ENCODE measurements at places on chromosomes 7 and 10.

DNA sequence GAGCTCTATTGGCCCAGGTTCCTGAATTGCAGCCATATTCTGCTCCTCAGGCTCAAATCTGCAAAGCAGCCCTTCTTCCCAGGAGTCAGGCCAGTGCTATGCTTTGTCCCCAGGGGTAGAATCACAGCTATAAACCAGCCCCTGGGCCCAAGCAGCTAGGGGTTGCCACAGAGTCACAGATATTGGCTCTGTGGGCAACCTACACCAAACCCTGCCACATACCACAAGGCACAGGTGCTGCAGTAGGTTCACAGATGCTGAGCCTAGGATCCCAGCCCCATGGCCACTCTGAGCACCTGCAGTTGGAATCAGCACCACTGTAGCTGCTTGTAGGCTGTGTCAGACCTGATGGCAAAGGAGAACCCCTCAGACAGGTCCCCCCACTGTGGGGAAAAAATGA lies 43.1 kb upstream of the CAMK2B start:
- DNase-seq: no peak

DNA sequence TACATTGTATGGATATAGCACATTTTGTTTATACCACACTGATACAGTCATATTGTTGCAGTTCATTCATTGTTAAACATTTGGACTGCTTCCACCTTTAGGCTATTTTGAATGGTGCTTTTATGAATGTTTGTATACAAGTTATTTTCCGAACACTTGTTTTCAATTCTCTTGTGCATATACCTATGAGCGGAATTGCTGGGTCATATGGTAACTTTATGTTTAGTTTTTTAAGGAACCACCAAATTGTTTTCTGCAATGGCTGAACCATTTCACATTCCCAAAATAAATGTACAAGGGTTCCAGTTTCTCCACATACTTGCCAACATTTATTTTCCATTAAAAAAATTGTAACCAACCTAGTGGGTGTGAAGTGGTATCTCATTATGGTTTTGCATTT lies 4.0 kb upstream of the EXOC4 start:
- no peak for DNase-seq

DNA sequence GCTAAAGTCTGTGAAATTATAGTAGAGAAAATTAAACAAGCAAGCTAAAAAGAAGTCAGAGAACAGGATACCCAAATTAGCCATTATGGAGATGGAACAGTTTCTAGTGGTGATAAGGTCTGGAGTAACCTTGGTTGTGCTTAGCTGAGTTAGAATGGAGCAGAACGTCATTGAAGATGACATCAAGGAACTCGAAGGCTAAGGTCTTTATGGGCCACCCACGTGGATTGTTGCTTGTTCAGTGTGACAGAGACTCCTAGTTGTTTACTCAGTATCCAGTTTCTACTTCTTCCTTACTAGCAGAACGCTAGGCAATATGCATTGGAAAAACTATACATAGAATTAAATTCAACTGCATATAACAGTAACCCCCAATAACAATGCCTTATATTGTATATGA lies 39.7 kb downstream of the AHCYL2 start:
- DNase-seq: no peak

- DNase-seq: peak; percentile 27
Measured at GRCh38 chr7:55254596-55255495, 110.3 kb upstream of the LANCL2 start.

GRCh38 chr10:59896191-59896590 lies 10.2 kb downstream of the CCDC6 start:
- no peak for DNase-seq

GRCh38 chr7:139358541-139359365 lies 941 bp upstream of the LUC7L2 start:
- DNase-seq: no peak

DNA sequence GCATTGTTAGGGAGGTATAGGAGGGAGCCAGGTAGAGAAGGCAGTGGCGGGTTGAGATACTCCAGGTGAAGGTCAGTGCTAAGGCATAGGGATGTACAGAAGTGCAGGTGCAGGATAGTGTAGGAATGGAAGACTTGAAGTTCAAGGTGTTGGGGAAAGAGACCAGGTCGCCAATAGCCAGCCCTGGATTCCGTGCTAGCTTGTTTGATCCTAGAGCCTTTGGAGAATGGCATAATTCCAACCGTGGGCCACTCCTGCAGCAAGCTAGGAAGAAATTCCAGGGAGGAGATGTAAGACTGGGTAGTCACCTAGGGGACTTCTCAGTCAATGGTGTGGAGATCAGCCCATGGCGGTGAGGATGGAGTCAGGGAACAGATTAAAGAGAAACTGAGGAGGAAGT lies 272.7 kb downstream of the RPS24 start:
- DNase-seq: no peak

GRCh38 chr7:71746006-71746405 lies 614.1 kb downstream of the GALNT17 start:
- DNase-seq: no peak

GRCh38 chr10:30502266-30503060 lies 68.5 kb downstream of the MAP3K8 start:
- DNase-seq: no peak

DNA sequence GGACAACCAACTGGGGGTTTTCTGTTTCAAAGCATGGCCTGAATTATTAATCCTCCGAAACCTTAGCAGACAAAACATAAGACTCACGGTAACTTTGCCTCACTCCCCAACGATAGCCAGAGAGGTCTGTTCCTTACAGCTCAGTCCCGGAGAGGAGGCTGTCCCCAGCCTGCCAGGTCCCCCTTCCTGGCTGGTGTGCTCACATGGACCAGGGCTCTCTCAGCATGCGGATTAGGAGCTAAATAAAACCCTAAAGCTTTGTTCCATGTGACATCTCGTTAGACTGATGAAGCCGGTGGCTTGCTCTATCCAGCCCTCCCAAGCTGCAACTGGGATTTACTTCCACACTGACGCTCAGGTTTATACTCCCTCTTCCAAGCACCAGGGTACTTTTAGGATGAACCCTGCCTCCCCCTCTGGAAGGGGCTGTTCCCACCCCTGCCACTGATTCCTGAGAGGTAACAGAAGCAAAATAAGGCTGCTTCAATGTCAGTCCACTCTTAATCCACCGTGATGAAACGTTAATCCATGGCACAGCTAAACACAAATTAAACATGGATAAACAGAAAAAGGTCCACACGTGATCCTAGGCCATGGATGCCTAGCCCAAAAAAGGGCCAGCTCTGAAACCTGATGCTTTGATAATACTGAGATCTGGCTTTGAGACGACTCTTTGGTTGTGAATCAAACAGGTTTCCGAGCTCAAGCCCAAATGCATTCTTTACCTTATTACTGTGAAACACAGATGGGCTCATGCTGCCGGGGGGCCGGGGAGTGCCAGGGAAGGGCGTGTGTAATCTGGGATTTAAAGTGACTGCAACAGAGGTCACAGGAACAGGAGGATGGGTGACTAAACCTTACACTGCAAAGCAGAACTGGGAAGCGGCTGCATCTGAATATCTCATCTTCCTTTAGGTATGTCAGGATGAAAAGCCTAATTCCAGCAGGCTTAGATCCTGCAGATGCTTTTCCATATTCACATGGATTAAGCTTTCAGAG lies 86.2 kb downstream of the ZRANB1 start:
- no peak for DNase-seq

DNA sequence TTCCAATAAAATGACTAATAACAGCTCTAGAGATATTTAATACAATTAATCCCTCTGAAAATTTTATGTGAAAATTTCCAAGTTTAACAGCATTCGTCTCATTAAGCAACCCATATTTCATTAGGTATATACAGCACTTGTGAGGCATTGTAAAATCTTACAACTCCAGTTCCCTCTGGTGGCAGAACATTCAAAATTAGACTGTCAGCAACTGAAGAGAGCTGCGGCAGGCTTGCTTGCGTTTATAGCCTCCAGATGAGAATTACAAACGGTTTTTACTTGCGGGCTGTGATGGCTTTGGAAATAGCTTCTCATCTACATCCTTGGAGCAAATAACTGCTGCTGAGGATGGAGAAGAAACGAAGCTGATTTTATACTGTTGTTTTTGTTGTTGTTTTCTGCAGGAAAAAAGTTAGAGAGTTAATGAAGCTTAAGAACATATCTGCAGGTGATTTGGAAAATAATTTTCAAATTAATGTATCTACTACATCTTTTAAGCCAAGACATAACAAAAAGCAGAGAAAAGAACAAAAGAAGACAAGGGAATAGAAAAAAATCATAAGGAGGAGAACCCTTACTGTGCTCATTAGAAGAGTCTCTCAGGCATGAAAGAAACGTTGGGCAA lies 171.3 kb downstream of the MAGI2 start:
- no peak for DNase-seq

DNA sequence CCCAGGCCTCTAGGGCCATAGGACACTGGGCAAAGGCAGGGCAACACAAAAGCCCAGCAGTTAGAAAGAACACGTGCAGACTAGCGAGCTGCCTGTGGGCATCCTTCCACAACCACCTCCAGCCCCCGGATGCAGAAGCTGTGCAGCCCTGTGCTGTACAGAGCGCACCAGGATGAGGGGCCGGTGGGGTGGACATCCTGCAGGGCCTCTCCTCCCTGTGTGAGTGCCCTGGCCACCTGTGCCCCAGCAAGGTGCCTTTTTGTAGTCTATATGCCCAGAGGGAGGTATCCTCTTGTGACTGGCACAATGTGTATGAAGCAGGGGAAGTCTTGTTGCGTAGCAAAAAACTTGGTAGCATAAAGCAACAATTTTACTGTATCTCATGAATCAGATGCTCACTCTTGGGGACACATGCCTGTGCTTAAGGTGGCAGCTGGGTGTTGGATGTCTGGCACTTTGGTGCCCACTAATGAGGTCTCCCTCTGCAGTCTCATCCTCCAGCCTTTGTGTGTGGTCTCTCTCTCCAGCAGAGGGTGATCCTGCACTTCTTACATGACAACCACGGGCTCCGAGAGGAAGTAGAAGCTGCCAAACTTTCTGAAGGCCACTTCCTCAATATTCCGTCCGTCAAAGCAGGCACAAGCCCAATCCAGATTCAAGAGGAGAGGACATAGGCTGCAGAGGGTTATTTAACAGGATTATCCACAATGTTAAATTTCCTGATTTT lies 8.7 kb downstream of the NCAPG2 start:
- DNase-seq: no peak

GRCh38 chr10:119233123-119233820 lies 25.9 kb downstream of the GRK5 start:
- no peak for DNase-seq

DNA sequence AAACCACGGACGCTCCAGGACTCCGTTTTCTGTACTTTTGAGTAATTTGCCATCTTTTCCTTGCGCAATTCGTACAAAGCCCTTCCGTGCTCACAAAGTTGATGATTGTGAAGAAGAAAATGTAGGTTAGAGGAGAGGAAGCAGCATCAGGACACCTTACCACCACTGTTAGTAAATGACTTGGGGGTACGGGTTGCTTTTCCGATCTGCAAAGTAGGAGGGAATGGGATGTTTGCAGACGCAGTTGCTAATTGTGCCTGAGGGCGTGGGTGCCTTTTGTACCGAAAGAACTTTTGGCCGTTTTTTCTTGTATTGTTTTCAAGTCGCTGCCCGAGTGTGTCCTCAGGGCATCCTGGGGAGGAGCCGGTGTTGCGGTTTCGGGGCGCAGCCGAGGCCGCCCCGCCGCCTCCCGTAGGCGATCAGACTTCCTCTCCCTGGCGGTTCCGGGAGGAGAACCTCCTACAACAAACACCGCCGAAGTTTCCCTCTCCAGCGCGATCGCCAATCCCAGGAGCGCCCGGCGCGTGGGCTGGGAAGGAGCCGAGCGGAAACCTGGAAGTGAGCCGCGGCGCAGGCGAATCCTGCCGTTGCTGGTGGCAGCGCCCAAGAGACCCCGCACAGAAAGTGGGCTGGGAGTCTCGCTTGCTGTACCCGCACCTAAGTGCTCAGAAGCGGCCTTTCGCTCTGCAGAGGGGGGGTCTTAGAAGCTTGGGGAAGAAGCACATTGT lies 1.0 kb downstream of the PRR15 start:
- DNase-seq: no peak

- DNase-seq: no peak
Measured at GRCh38 chr10:76444034-76444800, 1012.8 kb downstream of the LRMDA start.

GRCh38 chr7:114539575-114539974 lies 125.0 kb downstream of the FOXP2 start:
- no peak for DNase-seq

GRCh38 chr10:101565936-101566332 lies 22.1 kb downstream of the POLL start:
- DNase-seq: no peak

GRCh38 chr10:17479015-17479615 lies 24.7 kb upstream of the ST8SIA6 start:
- DNase-seq: no peak

DNA sequence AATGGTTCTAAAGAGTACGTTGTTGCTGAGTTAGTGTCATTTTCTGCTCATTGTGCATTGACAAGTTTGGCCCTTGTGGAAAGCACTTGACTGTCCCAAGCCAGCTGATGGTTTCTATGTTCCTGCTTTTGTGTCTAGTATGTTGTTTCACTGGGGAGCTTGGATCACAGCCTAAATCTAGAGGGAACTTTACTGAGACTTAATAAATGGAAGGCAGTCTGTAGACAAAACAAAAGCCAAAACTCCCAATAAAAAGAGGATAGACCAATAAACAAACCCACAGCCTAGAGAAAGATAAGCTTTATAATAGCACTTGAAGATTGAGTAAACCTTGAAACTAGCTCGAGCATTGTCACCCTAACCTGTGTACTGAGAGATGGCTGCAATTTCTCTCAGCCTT lies 196.8 kb downstream of the ADRA2A start:
- DNase-seq: no peak

- no peak for DNase-seq
Measured at GRCh38 chr10:47452495-47453140, 31.3 kb downstream of the ANXA8 start.

DNA sequence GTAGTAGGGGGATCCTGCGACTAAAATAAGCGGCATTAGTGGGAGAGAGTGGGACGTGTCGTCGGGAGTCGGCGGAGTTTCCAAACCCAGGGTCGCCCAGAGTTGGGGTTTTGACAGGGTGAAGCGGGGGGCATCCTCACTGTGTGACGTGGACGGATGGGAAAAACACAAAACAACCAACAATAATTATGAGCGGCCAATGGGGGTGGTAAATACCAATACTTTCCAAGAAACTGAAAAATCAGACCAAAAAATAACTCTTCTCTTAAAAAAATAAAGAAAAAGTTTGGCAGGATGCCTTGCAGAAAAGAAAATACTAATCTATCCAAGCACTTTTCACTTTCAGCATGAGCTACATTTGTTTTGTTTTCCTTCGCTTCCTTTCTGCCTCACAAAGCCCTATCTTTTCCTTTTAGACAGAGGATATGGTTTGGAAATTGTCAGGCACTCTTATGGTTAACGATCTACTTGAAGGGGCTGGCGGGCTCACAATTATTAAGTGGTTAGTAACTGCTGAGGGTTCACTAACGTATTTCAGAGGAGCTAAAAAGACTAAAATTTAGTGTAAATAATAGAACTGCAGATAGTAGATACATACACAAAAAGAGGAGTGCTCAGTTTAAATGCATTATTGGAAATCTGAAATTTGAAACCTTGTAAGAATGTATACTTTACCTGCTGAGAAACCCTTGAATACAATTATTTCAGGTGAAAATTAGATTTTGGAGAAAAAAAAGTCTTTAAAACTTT lies 802 bp upstream of the CDK6 start:
- no peak for DNase-seq

Measured in cortex of kidney (tissue), 1 donor.